ENCODE measurements at places on chromosomes 13 and 19.

DNA sequence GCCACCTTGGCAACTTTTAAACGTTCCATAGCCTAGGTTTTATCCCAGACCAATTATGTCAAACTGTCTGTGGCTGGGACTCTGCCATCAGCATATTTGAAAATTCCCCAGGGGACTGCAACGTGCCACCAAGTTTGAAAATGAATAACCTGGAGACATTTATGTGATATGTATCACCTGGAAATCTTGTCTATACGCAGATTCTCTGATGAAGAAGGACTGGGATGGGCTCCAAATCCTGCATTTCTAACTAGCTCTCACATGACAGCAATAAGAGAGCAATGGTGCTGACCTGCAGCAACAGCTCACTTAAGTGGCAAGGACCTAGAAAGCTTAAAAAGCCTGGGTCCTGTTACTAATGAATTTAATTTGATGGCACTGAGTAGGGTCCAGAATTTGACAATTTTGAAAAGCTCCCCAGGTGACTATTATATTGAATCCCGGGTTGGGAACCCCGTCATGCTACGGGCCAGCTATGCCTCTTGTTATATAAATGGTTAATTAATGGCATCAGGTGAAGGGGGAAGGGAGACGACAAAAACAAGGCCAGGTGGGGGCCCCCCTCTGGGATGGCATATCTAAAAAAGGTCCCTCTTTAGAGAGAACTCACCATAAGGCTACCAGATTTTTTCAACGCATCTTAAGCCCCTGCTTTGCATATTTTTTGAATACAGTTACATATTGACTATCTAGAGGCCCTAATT, 213.7 kb downstream of the ZIC5 start:
- no peak overlapping the region for H3K27ac ChIP-seq
- DNase-seq: no peak
- no peaks in the 10 kb centered on the region for H3K36me3 ChIP-seq

DNA sequence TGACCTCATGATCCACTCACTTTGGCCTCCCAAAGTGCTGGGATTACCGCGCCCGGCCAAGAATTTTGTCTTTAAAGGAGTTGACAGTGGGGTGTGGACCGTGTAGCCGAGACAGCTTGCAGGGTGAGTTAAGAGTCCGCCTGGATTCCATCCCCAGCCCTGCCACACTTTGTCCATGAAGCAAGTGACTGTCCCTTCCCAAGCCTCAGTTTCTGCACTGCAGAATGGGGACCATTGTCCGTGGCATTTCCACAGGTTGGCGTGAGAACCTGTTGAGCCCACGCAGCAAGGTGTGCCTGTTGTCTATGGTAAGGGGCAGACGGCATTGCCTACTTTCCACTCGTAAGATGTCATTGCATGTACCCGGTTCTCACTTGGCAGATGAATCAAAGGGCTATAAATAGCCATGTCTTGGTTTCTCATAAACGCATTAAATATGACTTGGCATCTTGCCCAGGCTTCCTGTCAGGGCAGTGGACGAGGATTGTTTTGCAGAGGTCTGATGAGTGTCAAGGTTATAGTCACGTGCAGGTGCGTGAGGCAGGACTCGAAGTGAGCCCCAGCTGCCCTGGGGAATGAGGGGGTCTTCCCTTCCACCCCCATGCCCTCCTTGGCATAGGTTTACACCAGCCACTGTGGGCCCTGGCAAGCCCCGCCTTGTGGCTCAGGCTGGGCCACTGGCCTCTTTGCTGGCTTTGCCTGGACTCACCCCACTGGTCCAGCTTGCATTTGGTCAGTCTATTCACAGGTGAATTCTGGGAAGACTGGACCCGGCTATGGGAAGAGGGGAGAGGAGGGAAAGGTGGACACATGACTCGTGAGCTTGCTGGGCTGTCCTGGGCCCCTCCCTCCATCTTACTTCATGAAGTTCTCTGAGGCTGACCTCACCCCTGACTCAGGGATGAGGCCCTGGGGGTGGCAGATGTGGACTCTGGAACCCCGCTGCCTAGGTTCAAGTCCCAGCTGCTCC, 14.6 kb downstream of the FAM187B start:
- H3K4me3 ChIP-seq: no peak overlapping the region
- H3K27ac ChIP-seq: no peak overlapping the region
- H3K27me3 ChIP-seq: peaks cover 3% of the 10 kb centered on the region
- no peaks in the 10 kb centered on the region for H3K36me3 ChIP-seq
- no peak for DNase-seq

DNA sequence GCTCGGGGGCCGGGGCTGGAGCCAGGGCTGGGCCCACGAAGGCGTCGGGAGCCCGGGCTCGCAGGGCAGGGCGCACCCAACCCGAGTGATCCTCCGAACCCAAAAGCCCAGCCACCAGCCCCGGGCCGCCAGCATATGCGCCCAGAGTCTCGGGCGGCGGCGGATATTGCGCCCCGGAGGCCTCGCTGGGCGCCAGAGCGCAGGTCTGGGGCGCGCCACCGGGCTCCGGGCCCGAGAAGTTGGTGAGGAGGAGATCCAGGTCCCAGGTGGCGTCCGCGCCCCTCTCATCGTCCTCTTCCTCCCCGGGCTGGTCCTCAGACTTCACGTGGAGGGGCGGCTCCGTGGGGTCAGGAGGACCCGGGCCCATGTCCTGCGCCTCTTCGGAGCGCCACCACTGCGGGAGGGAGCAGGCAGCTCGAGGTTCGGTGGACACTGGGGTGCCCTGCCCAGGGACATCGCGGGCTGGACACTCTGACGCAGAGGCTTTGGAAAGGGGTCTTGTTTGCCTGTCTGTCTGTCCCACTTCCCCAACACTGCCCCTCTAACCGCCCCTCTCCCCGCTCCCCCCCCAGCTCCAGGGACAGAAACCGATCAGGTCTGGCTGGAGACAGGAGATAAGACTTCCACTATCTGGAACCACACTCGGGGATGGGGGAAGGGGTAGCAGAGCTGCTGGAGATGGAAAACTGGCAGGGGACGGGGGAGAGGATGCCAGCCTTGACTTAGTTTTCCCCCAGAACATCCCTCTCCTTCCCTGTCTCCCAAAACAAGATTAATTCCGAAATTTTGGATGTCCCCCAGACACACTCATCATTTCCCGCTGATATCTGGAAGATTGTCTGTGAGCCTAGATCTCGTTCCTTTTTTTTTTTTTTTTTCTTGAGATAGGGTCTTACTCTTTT, 1.0 kb downstream of the KLF1 start:
- H3K27me3 ChIP-seq: peaks cover 12% of the 10 kb centered on the region
- H3K4me1 ChIP-seq: peaks cover 9% of the 10 kb centered on the region
- H3K4me3 ChIP-seq: peak overlapping the region; percentile 69
- no peak for DNase-seq
- H3K27ac ChIP-seq: no peak overlapping the region
- no peaks in the 10 kb centered on the region for H3K36me3 ChIP-seq

DNA sequence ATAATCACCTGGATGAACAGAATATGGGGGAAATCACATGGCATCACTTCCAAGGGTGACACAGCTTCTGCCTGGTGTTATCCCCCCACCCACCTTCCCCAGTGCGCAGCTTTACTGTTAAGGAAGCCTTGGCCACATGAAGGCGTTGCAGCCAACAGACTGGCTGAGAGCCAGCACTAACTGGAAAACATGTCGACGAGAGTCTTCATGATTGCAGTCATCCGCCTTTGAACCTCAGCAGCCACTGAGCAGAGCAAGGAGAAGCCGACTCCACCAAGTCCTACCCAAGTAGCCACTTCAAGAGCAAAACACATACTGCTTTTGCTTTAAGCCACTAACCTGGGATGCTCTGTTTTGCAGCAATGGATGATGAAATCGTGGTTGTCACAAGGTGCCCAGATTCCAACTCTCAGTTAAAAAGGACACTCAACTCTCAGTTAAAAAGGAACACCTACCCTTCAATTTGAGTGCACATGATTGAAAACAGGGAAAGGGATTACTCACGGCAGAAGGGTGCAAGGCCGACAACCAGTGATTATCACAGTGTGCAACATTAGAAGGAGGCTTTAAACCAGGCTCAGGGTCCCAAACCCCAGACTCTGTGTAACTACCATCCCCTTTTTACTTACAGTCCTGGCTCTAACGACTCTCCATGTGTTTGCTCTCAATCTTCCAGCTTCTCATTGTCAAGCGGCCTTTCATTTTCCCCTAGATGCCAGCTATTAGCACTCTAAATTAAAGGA, 149.1 kb downstream of the KLF12 start:
- H3K27ac ChIP-seq: no peak overlapping the region
- H3K4me3 ChIP-seq: no peak overlapping the region
- no peak for DNase-seq
- peaks cover 37% of the 10 kb centered on the region for H3K4me1 ChIP-seq

DNA sequence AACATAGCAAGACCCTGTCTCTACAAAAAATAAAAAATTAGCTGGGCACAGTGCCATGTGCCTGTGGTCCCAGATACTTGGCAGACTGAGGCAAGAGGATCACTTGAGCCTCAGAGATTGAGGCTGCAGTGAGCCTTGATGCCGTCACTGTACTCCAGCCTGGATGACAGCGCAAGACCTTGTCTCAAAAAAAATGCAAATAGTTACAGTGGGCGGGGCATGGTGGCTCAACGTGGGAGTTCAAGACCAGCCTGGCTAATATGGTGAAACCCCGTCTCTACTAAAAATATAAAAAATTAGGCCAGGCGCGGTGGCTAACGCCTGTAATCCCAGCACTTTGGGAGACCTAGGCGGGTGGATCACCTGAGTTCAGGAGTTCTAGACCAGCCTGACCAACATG, 8.5 kb downstream of the PGLS start:
- H3K27ac ChIP-seq: no peak overlapping the region
- H3K4me3 ChIP-seq: no peak overlapping the region
- no peaks in the 10 kb centered on the region for H3K4me1 ChIP-seq
- no peak for DNase-seq
- peaks cover 27% of the 10 kb centered on the region for H3K36me3 ChIP-seq

GRCh38 chr19:11451871-11452619, 16.6 kb downstream of the PRKCSH start:
- no peaks in the 10 kb centered on the region for H3K27me3 ChIP-seq
- peak overlapping the region; percentile 60 for H3K27ac ChIP-seq
- H3K36me3 ChIP-seq: peaks cover 2% of the 10 kb centered on the region
- H3K4me3 ChIP-seq: no peak overlapping the region

GRCh38 chr19:48543121-48543710, 8.8 kb upstream of the SULT2B1 start:
- H3K4me3 ChIP-seq: no peak overlapping the region
- H3K27me3 ChIP-seq: no peaks in the 10 kb centered on the region
- H3K36me3 ChIP-seq: no peaks in the 10 kb centered on the region
- no peaks in the 10 kb centered on the region for H3K4me1 ChIP-seq
- DNase-seq: no peak

DNA sequence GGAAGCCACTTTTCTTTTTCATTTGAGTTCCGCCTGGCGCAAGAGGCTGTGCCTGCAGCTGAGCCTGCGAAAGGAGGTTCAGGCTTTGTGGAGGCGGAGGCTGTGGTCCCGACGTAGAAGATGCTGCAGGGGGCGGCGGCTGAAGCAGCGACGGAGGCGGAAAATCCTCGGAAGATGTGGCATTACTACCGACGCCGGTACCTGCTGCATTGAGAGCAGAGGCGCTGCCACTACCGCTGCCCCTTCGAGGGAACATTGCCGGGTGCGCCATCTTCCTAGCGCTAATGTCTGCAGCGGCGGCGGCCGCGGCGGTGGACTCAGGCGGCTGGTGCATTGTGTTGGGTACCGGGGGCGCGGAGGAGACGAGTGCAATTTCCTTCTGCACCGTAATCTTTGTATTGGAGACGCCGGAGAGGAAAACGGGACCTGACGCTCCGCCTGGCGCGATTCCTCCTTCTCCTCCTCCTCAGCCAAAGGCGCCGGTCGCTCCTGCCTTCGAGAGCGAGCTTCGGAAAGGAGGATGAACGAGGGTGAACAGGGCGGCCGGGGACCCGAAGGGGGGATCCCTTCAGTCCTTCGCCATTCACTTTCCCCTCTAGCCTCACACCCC, at the start of gene TSC22D1:
TSC22D1 (minus strand) TSS at position 590 of the 610 bp plus-strand sequence; CDS start at position 334, 256 bp downstream.
- peaks cover 10% of the 10 kb centered on the region for H3K36me3 ChIP-seq
- H3K4me1 ChIP-seq: peaks cover 54% of the 10 kb centered on the region
- H3K27ac ChIP-seq: peak within 1 kb of the TSS; percentile 93
- H3K27me3 ChIP-seq: no peaks in the 10 kb centered on the region
- peak; percentile 23 for DNase-seq

GRCh38 chr13:31781064-31781463, 41.7 kb downstream of the RXFP2 start:
- H3K4me3 ChIP-seq: no peak overlapping the region
- H3K27me3 ChIP-seq: peaks cover 12% of the 10 kb centered on the region
- no peaks in the 10 kb centered on the region for H3K4me1 ChIP-seq
- H3K27ac ChIP-seq: no peak overlapping the region

DNA sequence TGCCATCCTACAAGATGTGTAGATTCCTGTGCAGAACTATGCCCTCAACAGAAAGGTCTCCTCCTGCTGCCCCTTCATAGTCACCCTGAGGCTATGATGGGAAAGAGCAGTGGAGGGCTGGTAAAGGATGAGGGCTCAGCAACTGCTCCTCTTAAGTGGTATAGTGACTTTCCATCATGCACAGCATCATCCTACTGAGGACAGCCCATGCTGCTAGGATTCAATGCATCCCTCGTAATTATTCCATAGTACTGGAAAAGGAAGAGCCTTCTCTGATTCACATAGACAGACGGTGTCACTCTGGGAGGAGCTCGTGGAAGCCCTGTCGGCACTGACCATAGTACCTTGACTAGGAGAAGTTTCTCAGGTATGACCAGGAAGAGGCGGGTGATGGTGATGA, 47.6 kb upstream of the IRS2 start:
- DNase-seq: no peak
- H3K27ac ChIP-seq: no peak overlapping the region
- H3K27me3 ChIP-seq: no peaks in the 10 kb centered on the region
- peaks cover 25% of the 10 kb centered on the region for H3K4me1 ChIP-seq
- no peaks in the 10 kb centered on the region for H3K36me3 ChIP-seq

DNA sequence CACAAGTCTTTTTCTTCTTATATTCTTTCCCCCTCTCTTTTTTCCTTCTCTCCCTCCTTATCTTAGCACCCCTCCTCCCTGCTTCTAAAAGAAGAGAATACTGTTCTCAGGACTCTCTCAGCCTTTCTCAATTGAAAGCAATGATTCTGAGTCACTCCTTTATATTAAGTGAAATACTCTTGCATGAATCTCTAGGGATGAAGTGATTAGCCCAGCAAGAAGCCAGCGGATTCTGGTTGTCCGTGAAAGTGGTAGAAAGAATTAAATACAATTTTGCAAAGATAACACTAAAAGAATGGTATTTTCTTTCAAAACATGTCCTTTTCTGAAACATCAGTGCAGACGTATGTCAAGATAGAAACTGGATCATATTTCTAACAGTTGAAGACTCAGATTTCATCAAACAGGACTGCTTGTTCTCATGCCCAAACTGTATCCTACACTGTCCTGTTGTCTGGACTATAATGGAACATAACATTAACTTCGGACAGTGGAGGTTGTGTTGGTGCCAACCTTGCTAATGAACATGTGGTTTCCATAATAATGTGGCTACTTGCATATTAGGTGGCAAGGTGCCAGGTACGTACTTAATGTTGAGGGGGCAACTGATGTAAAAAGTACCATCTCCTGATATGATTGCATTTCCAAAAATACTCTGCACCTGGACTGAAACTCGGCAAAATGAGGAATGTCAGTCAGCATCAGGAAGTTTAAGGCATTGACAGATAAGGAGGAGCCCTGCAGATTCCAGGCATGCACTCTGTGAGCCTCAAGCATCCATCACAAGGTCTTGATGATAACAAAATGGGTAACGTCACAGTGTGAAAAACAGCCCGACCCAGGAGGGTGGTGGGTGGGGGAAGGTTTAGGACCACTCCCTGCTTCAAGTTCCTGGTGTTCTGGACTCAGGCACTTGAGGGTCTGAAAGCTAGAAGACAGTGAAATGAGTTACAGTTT, 357.2 kb downstream of the DLEU7 start:
- H3K27ac ChIP-seq: no peak overlapping the region
- no peak for DNase-seq
- peaks cover 6% of the 10 kb centered on the region for H3K4me1 ChIP-seq
- H3K4me3 ChIP-seq: no peak overlapping the region

Data from progenitor cell of endocrine pancreas (in vitro differentiated cells).